NB4 (cell line): ENCODE measurements at places on chromosomes 7 and 10.

- no peak for DNase-seq
Measured at GRCh38 chr10:51246156-51246555, 171.9 kb downstream of the PRKG1 start.

DNA sequence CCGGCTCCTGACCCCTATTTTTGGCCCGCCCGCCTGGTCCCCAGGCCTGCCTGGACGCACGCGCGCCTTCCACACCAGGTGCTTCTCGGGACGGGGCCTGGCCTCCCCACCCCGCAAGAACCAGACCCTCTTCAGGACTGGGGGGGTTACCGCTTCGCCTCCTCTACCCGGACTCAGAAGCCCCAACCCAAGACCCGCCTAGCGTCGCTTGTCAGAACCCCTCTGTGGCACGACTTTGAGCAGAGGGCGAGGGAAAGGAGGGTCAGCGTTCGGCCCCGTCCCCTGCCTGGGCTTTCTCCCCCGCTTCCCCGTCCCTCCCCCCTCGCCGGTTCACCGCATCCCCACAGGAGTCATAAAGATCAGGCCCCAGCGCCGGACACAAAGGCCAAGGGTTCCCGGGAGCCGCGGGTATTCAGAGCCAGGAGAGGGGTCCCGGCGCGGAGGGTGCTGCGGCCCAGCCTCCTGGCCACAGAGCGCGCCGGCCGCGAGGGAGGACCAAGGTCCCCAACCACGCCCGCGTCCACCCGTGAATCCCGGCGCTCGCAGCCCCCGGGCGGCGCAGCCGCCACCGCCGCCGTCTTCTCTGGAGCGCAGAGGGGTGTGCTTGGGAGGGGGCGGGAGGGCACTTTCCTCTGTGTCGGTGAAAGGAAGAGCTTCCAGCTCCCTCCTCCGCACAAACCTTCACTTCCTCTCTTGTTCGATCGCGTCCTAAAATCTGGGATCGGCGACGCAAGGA lies 351.9 kb downstream of the DNAJB6 start:
- DNase-seq: no peak

GRCh38 chr10:33698033-33698432 lies 363.6 kb upstream of the NRP1 start:
- no peak for DNase-seq

DNA sequence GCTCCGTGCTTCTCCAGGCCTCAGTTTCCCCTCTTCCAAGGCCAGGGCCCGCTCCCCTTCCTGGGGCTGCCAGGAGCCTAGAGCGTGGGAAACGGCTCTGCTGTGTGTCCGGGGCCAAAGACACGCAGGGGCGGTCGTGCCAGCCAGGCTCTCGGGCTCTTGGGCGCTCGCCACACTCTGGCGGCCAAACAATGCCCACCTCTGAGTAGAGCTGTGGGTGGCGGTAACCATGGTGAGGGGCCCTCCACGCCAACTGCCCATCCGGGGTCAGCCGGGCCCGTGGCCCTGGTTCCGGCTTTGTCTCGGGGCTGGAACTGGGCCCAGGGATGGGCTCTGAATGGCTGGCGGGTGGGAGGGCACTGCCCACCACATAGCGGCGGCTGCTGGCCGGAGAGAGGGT lies 16.0 kb downstream of the GRIFIN start:
- no peak for DNase-seq

DNA sequence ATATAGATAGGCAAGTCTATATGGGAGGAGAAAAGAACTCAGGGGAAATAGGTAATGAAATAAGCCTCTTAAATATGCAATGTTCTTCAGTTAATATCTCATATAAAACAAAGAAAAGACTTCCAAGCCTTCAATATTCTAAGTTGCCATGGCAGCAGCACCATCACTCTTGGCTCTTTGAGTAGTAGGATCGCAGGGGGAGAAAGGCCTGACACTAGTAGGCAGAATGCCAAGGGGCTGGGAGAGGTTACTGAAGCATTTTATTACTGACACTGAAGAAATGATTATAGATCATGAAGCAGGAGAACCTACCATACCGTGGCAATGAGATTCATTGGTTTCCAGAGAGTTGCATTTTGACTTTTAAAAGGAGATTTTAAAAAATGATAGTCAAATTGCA lies 193.9 kb downstream of the NXPH1 start:
- DNase-seq: no peak

- DNase-seq: peak; percentile 70
Measured at GRCh38 chr10:6045314-6045848, 16.8 kb downstream of the IL2RA start.

DNA sequence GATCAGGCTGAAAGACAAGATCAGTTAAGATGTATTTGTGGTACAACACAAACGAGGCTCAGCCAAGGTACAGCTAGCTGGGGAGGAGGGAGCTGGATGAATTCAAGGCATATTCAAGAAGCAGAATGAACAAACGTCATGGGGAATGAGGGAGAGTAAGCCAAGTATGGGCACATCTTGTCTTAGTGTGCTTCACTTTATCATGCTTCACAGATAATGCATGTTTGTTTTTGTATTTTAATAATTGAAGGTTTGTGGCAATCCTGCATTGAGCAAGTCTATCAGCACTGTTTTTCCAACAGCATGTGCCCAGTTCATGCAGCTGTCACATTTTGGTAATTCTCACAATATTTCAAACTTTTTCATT lies 135.4 kb downstream of the HIBADH start:
- DNase-seq: no peak

- DNase-seq: no peak
Measured at GRCh38 chr7:3370068-3370830, 69.2 kb downstream of the SDK1 start.

DNA sequence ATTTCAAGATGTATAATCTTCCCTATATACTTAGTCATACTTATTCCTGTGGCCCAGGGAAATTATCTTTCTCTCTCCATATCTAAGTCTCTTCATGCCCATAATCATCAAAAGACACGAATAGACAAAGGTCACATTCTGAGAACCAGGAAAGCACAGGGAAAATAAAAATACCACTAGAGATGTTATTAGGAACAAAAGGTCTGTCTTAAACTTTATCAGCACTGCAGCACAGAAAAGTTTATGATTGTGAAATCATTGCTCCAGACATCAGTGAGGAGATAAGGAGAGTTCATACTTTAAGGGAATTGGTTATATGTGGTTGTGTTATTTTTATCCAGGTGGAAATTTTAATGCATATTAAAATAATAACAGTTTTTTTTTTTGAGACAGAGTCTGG lies 974.6 kb upstream of the CELF2 start:
- no peak for DNase-seq

DNA sequence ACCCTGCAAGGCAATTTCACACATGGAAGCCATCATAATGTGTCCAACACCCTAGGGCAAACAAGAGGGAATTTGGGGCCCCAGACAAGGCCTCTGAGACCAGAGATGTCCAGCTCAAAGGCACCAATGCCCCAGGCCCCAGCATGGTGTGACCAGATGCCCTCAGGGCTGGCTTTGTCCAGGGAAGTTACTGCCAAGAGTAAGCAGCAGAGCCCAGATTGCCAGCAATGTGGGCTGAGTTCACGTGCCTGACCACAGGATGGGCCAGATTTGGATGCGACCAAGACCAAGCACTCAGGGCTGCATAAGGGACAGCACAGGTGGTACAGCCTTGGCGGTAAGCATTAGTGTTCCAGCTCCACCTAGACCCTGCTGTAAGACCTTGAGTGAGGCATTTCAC lies 12.7 kb downstream of the MYOF start:
- DNase-seq: no peak

GRCh38 chr7:142485617-142486226 lies 227.9 kb upstream of the PRSS58 start:
- peak; percentile 55 for DNase-seq

- no peak for DNase-seq
Measured at GRCh38 chr7:1127001-1127400, 33.0 kb downstream of the ZFAND2A start.

DNA sequence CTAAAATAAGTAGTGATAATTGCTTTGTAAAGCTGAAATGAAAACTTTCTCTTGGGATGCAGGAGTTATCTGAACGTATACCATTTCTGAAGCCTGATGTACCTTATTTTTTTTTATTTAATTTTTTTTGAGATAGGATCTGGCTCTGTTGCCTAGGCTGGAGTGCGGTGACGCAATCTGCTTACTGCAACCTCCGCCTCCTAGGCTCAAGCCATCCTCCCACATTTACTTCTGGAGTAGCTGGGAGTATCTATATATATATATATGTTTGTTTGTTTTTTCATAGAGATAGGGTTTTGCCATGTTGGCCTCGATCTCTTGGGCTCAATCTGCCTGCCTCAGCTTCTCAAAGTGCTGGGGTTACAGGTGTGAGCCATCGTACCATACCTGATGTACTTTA lies 2.4 kb downstream of the PMPCB start:
- peak; percentile 46 for DNase-seq

DNA sequence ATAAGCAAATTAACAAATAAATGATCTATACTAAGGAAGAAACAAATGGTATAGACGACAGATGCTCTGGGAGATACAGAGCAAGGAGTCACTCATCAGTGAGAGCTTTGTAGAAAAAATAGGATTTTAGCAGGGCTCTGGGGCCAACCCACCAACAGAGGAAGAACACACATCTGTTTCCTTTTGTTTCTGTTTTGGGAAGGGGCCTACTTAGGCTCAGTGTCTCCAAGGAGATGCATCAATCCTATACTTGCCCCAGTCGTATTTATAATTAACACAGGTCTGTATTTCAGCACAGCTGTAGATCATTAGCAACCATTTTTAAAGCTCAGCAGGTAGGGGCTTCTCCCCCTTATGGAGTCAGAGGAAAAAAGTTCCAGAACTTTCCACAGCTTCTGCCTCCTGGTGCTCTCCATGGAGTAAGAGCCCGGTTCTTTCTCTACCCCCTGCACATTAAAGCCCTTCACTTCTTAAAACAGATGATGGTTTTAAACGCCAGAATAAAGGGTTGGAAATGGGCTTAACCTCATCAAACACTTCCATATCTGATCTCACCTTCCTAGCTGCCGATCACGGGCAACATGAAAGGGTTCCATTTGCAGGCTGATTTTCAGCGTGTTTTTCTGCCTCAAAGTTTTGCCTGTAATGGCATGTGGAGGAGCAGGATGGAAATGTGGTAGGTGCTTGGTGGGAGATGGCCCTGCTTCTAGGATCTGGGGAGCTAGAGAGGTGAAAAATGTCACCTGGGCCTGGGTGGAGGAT lies 291.7 kb downstream of the TCF7L2 start:
- DNase-seq: no peak

GRCh38 chr10:120392245-120392644 lies 64.8 kb upstream of the PLPP4 start:
- DNase-seq: no peak

- DNase-seq: no peak
Measured at GRCh38 chr10:125259651-125260050, 99.3 kb upstream of the CTBP2 start.

DNA sequence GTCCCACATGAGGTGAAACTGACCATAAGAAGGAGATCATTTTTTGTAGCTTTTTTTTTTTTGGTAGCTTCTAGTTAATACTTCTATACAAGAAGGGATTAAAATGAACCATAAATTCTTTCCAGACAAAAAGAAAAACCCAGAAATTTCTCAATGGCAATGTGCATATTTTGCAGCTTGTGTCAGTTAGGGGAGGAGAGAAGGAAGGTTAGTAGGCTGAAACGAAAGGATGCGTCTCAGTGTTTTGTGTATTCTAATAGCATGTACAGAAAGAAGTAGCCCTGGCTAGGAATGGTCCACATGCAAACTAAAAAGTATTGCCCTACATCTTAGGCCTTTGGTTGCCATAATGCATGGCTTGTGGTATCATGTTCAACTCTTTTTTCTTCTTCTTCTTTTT lies 90.6 kb downstream of the CACNB2 start:
- no peak for DNase-seq

DNA sequence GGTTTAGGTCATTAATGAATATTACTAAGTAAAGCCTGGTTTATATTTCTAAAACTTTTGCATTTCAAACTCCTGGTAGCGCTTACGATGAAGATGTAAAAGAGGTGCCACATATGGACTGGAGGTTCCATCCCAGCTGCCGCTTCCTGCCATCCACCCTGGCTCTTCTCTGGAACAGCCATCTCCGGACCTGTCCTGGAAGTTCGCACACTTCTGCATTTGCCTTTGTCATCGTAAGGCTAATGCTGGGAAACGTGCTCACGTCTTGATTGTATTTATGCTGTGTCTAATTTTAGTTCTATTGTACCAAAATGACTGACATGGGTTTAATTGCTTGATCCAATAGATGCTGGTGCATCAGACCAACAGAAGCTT lies 103.1 kb downstream of the HIPK2 start:
- DNase-seq: no peak

GRCh38 chr10:59872892-59873463 lies 33.4 kb downstream of the CCDC6 start:
- DNase-seq: no peak

DNA sequence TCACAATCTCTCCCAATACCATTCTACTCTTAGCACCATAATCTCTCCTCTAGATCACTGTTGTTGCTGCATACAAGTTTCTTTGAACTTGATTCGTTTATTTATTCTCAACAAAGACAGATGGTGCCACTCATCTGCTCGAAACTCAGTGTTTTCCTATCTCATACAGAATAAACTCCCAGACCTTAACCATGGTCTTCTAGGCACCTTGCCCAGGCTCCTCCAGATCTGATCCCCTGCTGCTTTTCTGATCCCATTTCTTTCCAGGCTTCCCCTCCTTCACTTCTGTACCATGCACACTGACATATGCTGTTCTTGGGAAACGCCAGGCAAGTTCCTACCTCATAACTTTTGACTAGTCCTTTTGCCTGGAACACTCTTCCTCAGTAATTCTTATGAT lies 645.7 kb downstream of the DNAJB9 start:
- DNase-seq: no peak

GRCh38 chr10:102384053-102384452 lies 11.5 kb upstream of the NFKB2 start:
- DNase-seq: peak; percentile 57

- no peak for DNase-seq
Measured at GRCh38 chr10:26064106-26064505, 130.1 kb downstream of the MYO3A start.

- DNase-seq: peak; percentile 37
Measured at GRCh38 chr10:84333864-84334451, 5.6 kb downstream of the CCSER2 start.

GRCh38 chr10:32163762-32164148 lies 107.5 kb upstream of the KIF5B start:
- DNase-seq: no peak

DNA sequence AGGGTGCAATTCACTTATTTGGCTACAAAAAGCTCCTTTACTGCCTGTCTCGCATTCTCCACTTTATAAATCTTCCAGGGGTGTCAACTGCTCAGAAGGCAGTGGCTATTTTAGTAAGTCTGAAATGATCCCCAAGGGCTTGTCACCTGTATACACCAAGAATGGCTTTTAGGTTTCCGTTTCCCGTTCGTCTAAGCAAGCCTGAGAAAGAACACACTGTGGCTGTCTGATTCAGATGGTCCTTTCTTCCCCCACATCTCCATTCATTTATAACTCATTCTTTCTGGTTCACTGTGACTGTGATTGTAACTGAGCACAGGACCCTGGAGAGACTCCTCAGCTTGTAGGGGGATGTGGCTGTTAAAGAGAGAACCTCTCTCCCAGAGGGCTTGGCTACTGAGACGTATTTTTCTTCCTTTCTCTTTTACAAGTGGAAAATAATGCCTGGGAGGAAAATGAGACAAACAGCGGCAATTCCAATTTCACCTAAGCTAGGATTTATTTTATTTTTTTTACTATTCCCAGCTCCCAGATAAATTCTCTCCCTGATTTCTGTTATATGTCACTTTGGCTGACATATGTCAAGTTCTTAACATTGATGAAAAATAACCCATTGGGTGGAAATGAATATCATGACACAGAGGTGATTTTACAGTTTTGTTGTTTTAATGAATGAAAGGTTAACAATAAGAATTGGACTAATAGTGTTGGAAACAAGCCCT lies 129.3 kb downstream of the FAM107B start:
- DNase-seq: no peak

GRCh38 chr7:12821746-12822145 lies 134.3 kb downstream of the ARL4A start:
- no peak for DNase-seq
